ENCODE measurements at places on chromosomes 12 and 14. TPM values are rescaled to one million over a fixed set of nuclear protein-coding genes. Genes with fewer than 3 reads are reported as not detected.

Gene COX6A1
- 1,221 TPM for total RNA-seq

GRCh38 chr14:68921666-68922065, 57.4 kb downstream of the ACTN1 start:
- DNase-seq = no peak

- no peak for DNase-seq
These were observed 339.1 kb downstream of the TMEM132D start for GRCh38 chr12:129564768-129565167.

GRCh38 chr12:6830286-6830890, 2.2 kb downstream of the P3H3 start:
- no peak for DNase-seq

Gene RNASE13
- total RNA-seq = not detected

DNA sequence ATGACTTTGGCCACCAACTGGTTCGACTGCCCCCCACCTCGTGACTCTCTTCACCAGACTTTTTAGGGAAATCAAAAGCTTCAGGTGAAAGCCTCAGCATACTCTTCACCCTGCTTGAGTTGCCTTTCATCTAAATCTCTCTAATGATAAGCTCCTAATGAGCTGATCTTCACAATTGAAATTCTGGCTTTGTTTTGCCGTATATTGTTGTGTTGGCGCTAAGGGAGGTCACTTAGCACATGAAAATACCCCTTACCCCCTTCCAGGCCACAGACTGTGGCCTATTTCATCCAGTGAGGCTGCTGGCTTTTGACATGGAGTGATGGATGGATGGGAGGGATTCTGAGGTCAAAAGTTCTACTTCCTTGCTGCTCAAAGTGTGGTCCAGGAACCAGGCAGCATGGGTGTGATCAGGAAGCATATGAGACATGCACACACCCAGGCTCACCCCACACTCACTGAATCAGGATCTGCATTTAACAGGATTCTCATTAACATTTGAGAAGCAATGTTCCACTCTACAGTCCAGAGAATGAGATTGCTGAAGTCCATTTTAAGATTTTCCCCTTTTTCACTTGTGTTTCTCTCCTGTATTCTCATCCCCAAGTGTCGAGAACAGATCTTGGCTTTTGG, 131.4 kb downstream of the DACT1 start:
- DNase-seq = no peak

Gene ANKS1B
- not detected for total RNA-seq

- no peak for DNase-seq
These were observed 22.9 kb downstream of the SPTSSA start for GRCh38 chr14:34439090-34439489.

- DNase-seq = no peak
These were observed 409.3 kb downstream of the PRKD1 start for GRCh38 chr14:29518335-29518734.

GRCh38 chr14:21428930-21429329, 27.0 kb downstream of the CHD8 start:
- DNase-seq = no peak
